ENCODE measurements at places on chromosomes 16 and 17.
A peak's percentile ranks its signal among the peaks of the same experiment; 100 is the strongest.

GRCh38 chr16:86942151-86943051 lies 364.1 kb downstream of the FOXL1 start:
- DNase-seq, result no peak

GRCh38 chr17:9108146-9108545 lies 86.8 kb downstream of the NTN1 start:
- DNase-seq, result no peak

- peak; percentile 75 for DNase-seq
Measured at GRCh38 chr17:18261146-18261515, 669 bp downstream of the MIEF2 start.

DNA sequence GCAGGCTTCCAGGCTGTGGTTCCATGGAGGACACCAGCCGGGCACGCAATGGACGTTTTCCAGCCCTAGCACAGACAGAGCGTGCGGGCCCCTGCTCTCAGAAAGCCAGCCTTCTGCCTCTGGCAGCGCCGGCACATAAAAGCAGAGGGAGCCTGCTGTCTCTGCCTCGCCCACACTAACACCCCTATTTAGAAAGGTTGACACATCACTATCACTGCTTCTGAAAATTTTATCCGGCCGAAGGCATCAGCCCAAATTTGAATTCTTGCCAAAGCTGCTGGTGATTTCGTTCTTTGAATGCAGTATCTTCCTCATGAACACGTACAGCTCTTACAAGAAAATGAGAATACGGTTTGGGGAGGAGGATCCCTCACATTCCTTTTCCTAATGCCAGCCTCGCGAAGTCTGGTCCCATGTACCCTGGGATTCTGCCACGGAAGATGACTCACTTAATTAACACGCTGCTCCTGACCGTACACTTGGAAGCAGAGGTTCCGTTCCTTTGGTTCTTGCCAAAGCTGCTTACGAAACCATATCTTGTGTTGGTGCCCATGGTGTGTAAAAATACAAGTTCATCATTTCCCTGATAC lies 1.3 kb upstream of the RAB11FIP3 start:
- DNase-seq, result no peak

GRCh38 chr17:28065706-28066105 lies 23.2 kb downstream of the NLK start:
- DNase-seq, result no peak
